NCI-H226 (cell line): ENCODE measurements at places on chromosomes 16 and 17.

DNA sequence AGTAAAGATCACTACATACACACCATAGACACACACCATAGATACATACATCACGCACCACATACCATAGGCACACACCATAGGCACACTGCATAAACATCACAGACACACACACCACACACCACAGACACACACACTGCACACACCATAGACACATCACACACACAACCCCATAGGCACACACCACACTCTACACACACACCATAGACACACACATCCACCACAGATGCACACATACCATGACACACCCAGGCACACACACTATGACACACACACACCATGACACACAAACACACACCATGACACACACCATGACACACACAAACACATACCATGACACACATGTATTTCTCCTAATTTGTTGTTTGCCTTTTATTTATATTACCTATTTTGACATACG lies 14.1 kb downstream of the TBC1D16 start:
- DNase-seq, result no peak

GRCh38 chr17:64024781-64025731 lies 4.6 kb upstream of the ICAM2 start:
- DNase-seq, result peak; percentile 24

- DNase-seq, result peak; percentile 12
Measured at GRCh38 chr16:53053967-53054669, 673 bp upstream of the CHD9 start.

- no peak for DNase-seq
Measured at GRCh38 chr17:70552230-70552981, 383.1 kb downstream of the KCNJ2 start.

DNA sequence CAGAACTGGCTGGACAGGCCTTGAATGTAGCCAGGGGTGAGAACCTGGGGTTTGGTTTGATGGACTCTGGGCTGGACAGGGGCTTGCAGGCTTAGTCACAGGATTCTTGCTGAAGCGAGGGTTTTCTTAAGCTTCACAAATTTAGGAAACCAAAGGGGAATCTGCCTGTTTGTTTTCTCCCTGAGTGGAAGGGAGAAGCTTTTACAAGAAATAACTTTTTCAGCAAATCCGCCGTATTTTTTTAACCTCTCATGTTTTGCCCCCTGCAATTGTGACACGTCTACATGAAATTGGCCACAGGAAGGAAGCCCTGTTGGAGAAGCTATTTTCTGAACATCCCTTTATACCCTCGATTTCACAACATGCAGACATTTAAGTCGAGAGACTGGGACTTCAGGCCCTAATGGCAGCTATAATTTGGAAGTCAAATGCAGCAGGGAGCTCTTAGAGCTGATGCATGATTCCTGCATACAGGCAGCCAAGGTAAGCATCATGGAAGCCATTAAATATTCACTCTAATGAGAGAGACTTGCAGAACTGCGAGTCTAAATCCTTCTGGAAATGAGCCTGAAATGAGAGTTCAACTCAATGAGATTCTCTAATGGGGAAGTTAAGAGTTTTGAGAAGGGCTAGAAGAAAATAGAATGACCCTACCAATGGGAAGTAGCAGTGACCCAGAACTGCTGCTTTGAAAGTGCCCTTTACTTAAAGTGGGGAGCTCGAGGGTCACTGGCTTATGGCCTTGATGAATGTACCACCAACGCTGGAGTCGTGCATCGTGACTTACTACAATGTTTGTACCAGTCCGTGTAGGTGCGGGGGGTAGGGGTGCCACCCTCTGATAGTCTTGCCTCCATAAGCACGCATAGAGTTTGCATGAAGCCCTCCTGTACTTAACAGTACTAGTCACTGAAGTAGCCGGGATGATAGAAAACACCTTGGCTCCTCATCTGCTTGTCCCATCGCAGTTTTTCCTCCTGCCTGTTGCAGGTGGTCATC lies 45.1 kb upstream of the IRF8 start:
- DNase-seq, result no peak

DNA sequence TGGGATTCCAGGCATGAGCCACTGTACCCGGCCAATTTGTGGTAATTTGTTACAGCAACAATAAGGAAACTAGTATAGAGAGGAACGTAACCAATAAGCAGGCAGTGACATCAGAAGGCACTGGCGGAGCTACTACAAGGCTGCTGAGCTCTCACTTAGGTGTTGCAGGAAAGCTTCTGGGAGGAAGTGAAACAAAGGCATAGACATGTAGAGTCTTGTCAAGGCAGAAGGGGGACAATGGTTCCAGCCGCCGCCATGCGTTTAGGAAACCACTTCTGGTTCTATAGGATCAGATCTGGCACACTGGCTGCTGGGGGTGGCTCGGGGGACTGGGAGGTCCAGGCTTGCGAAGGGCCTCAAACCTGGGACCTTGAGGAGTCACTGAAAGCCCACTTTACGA lies 9.4 kb upstream of the CPSF4L start:
- DNase-seq, result no peak
